PC-3 (cell line): ENCODE measurements at places on chromosomes 11 and 22. TPM values are rescaled to one million over a fixed set of nuclear protein-coding genes. Genes with fewer than 3 reads are reported as not detected.

GRCh38 chr11:45323601-45324249, 37.6 kb upstream of the SYT13 start:
- H3K4me1 ChIP-seq = no peaks in the 10 kb centered on the region
- no peak for DNase-seq
- peaks cover 50% of the 10 kb centered on the region for H3K27me3 ChIP-seq
- no peak overlapping the region for H3K4me3 ChIP-seq

- no peaks in the 10 kb centered on the region for H3K4me1 ChIP-seq
- H3K36me3 ChIP-seq = no peaks in the 10 kb centered on the region
- no peak overlapping the region for H3K4me3 ChIP-seq
- DNase-seq = no peak
These were observed 275.6 kb downstream of the AASDHPPT start for GRCh38 chr11:106353031-106353430.

GRCh38 chr11:117795638-117796455, 1.2 kb downstream of the DSCAML1 start:
- no peak overlapping the region for H3K4me3 ChIP-seq
- no peak overlapping the region for H3K27ac ChIP-seq
- no peak for DNase-seq
- H3K36me3 ChIP-seq = no peaks in the 10 kb centered on the region

GRCh38 chr22:50656122-50657070, 16.2 kb upstream of the SHANK3 start:
- H3K27ac ChIP-seq = peak overlapping the region; percentile 93
- H3K27me3 ChIP-seq = no peaks in the 10 kb centered on the region
- H3K4me1 ChIP-seq = peaks cover 19% of the 10 kb centered on the region
- peak overlapping the region; percentile 31; the same call in 1 of the 2 replicates for H3K4me3 ChIP-seq

The MS4A3 gene
- total RNA-seq = not detected in 2 replicates

- no peaks in the 10 kb centered on the region for H3K36me3 ChIP-seq
- H3K4me3 ChIP-seq = no peak overlapping the region
- no peak overlapping the region for H3K27ac ChIP-seq
- no peaks in the 10 kb centered on the region; the same call in 1 of the 2 replicates for H3K4me1 ChIP-seq
- no peak for DNase-seq
These were observed 4.1 kb upstream of the CHRM1 start for GRCh38 chr11:62925308-62925707.

DNA sequence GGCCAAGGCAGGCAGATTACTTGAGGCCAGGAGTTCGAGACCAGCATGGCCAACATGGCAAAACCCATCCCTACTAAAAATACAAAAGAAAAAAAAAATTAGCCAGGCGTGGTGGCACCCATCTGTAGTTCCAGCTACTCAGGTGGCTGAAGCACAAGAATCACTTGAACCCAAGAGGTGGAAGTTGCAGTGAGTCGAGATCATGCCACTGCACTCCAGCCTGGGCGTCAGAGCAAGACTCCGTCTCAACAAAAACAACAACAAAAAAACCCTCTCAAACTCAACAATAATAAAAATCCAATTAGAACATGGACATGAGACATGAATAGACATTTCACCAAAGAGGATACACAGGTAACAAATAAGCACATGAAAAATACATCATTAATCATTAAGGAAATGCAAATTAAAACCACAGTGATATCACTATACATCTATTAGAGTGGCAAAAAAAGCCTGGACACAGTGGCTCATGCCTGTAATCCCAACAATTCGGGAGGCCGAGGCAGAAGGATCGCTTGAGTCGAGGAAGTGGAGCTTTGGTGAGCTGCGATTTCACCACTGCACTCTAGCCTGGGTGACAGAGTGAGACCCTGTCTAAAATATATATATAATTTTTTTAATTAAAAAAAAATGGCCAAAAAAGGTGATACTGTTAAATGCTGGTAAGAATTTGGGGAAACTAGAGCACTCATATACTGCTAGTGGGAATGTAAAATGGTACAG, 12.7 kb upstream of the SEPTIN5 start:
- H3K27ac ChIP-seq = no peak overlapping the region
- no peaks in the 10 kb centered on the region for H3K27me3 ChIP-seq
- no peak for DNase-seq

The BARX2 gene
- total RNA-seq = 0.47 and 1.2 TPM in 2 replicates

DNA sequence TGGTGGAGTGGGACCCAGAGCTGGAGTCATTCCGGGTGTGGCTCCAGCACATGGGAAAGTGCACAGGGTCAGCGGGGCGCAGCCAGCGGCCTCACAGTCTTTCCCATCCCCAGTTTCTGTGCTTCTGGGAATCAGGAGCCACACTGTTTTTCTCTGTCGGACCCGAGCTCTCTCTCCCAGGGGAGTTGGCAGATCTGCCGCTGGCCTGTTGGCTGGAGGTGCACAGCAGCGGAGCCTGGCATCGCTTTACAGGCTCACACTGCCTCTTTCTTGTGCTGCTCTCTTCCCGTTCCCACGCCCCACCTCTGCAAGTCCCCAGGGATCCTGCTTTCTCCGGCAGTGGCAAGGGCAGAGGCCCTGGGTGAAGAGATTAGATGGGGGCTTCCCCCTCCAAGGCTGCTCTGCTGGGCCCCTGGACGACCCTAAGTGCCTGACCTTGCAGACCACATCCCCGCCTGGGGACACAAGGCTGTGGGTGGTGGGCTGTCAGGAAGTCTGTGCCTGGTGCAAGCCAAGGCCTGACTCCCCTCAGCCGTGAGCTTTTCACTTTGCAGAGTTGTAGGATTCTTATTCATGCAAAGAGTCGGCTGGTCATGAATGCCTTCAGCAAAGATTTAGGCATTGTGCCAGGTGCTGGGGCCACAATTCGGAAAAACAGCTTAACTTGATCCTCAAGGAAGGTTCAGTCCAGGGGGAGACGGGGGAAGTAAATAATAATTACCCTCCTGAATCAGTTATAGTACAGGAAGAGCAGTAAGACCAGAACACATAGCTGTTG, 116.3 kb downstream of the TIMP3 start:
- H3K36me3 ChIP-seq = no peaks in the 10 kb centered on the region
- H3K4me3 ChIP-seq = no peak overlapping the region
